ENCODE measurements at places on chromosomes 16 and 17.

DNA sequence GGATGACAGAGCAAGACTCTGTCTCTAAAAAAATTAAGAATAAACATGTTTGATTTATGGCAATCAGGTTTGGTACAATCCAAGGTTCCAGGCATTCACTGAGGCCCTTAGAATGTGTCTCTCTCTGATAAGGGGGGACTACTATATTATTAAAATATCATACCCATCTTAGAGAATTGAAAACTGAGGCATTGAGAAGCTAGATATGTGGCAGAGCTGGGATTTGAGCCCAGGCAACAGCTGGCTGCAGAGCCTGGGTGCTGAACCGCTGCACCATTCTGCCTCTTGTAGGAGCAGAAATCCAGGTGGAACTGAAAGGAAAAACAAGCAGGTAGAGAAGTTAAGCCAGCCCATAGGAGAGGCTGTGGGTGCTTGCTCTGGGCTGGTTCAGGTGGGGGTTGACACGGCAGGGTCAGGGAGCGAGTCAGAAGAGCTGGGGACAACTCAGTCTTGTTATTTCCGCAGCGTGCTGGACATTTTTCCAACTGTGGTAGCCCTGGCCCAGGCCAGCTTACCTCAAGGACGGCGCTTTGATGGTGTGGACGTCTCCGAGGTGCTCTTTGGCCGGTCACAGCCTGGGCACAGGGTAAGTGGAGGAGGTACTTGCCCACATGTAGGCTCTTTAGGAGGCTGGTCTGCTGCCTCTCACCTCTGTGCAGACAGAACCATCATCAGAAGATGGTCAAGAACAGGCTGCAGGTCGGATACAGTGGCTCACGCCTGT is 62.5 kb downstream of the WIPI1 start:
- DNase-seq: no peak

DNA sequence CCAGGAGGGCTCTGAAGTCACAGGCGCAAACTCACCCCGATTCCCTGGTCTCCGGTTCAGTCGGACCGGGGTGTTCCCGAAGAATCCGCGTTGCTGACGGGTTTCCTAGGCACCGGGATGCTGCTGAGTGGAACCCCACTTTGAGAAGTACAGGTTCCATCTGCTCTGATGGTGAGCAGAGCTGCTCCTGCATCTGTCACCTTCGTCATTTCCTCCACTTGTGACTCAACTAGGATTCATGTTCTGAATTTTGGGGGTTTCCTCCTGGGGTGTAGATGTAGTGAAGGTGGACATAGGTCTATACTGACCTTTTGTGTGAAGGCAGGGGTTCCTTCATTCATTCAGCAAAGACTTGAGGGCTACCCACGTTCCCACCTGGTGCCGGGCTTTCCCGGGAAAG is 25.0 kb downstream of the LGALS3BP start:
- DNase-seq: no peak

DNA sequence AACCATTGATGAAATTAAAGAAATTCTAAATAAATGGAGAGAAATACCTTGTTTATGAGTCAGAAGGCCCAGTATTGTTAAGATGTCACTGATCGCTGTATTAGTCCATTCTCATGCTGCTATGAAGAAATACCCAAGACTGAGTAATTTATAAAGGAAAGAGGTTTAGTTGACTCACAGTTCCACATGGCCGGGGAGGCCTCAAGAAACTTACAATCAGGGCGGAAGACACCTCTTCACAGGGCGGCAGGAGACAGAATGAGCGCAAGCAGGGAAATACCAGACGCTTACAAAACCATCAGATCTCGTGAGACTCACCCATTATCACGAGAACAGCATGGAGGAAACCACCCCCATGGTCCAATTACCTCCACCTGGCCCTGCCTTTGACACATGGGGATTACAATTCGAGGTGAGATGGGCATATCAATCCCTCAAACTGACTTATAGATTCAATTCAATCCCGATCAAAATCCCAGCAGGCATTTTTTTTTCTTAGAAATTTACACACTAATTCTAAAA is 157.2 kb downstream of the ENGASE start:
- DNase-seq: no peak

- no peak for DNase-seq
Observed at GRCh38 chr17:50279181-50279526, 4.9 kb downstream of the TMEM92 start.

DNA sequence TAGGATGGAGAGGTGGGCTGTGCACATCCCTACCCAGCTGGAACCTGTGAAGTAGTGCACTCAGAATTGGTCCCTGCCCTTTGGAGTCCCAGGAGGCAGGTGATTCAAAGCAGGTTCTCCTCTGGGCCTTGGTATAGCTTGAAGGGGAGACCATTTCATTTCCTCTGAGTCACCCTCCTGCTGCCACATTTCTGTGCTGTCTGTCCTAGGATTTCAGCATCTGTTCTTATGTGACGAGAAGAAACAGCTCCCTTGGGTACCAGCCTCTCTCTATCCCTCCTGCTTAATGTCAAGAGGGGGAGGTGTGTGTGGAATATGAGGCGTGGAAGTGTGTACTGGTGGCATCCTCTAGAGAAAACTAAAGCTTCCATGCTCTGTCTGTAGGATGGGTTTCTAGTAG is 5.0 kb upstream of the NFE2L1 start:
- no peak for DNase-seq

DNA sequence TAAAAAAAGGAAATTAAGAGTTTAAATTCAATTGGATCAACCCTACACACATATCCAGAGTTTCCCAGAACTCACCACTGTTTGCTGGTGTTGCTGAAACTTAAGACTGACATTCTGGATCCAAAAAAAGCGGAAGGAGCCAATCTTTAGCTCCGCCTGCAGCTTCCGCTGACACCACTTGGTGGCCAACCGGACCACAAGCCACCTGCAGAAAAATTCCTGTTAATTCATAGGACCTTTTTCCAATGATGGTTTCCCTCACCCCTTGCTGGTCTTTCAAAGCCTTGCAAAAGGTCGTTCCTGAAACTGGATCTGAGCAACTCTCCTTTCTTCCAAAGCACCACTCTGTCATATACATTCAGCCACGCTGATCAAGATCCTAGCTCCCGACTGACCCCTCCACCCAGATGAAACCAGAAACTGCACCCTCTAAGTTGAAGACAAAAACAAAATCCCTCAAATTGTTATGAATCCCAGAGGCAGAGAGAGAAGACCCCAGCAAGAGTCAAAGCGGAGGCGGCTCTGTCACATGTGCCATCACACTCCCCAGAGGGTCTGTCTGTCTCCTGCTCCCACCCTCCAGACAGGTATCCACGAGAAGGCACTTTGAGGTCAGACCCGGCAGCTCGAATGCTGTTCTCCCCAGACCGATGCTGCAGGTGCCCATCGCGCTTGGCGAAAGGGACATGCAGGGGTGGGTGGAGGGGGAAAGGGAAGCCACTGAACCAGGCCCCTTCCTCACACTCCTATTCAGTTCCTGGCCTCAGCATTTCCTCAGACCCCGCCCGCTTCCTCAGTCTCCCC is 773 bp downstream of the BLTP2 start:
- DNase-seq: peak; percentile 57

- no peak for DNase-seq
Observed at GRCh38 chr17:40551879-40552768, 13.1 kb downstream of the CCR7 start.

- DNase-seq: no peak
Observed at GRCh38 chr17:22462461-22462860, 770.1 kb downstream of the KCNJ18 start.

GRCh38 chr16:4566144-4566543 is 10.0 kb downstream of the C16orf96 start:
- DNase-seq: no peak

- no peak for DNase-seq
Observed at GRCh38 chr16:21619765-21620425, 20.5 kb downstream of the METTL9 start.

DNA sequence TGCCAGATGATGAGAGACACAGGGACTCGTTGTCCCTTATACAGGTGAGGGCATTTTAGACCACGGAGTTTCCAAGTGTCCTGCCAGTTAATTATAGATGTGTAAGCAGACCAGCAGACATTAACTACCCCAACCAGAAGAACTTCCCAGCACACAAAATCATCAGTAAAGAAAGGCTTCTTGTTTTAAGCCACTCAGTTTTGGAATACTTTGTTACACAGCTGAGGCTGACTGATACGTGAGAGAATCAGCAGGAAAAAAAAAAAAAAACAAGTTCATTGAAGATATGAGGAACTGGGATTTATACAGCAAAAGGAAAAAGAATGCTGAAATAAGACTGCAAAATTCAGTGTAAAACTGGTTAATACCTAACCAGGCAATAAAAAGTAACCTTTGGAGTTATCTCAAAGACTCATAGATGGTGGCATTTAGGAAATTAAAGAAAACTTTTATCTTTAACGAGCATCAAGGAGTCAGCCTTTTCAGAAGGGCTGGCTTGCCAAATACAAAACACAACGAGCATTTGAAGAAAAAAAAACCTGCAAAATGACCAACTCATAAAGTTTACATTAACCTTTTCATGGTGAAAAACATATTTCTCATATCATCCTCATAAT is 28.1 kb downstream of the TMEM238L start:
- DNase-seq: no peak

- no peak for DNase-seq
Observed at GRCh38 chr17:37417852-37418251, 11.2 kb downstream of the TADA2A start.

- no peak for DNase-seq
Observed at GRCh38 chr17:77318491-77319210, 177.9 kb downstream of the SEC14L1 start.

- peak; percentile 82 for DNase-seq
Observed at GRCh38 chr17:82781894-82782274, 30.0 kb downstream of the TBCD start.

GRCh38 chr17:77390870-77391269 is 250.1 kb downstream of the SEC14L1 start:
- no peak for DNase-seq

- DNase-seq: no peak
Observed at GRCh38 chr16:53732296-53732929, 28.5 kb downstream of the FTO start.

DNA sequence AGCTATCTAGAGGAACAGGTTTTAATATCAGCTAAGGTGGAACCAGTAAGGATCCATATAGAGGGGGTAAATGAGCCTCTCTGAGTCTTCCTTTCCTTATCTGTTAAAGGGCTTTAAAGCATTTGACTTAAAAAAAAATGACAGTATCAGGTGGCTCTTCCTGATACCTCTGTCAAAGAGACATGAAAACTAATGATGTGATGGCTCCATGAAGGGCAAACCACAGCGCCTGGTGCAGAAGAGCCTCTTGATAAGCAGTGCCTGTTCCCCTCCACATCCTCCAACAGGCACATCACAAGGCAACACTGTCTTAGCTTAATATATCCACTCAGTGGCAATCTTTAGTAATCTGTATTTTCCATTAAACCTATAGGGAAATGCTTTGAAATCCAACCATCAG is 68.9 kb downstream of the USP31 start:
- no peak for DNase-seq

GRCh38 chr17:17320911-17321220 is 17.7 kb downstream of the NT5M start:
- no peak for DNase-seq

DNA sequence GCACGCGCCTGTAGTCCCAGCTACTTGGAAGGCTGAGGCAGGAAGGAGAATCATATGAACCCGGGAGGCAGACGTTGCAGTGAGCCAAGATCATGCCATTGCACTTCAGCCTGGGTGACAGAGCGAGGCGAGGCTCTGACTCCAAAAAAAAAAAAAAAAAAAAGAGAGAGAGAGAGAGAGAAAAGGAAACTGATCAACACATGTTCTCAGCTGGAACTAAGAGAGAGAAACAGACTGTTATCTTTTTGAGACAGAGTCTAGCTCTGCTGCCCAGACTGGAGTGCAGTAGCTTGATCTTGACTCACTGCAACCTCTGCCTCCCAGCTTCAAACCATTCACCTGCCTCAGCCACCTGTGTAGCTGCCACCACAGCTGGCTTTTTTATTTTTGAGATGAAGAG is 60.4 kb downstream of the STH start:
- DNase-seq: no peak

- DNase-seq: no peak
Observed at GRCh38 chr17:67413388-67413787, 36.3 kb downstream of the PITPNC1 start.

DNA sequence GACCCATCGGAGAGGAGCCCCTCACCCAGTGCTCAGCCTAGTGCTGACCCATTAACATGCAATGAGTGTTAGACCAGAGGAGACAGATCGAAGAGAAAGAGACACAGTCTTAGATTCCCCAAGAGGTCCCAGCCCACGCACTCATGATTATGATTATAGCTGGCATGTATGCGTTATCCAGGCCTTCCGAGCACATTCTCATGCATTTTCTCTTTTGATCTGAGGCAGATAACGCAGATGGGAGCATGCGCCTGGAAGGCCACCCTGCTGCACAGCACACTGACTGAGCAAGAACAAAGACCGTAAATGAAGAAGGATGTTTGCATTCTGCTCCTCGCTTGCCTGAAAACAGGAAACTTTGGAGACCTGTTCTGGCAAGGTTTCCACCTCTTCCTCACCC is 232.7 kb downstream of the SOX9 start:
- no peak for DNase-seq

DNA sequence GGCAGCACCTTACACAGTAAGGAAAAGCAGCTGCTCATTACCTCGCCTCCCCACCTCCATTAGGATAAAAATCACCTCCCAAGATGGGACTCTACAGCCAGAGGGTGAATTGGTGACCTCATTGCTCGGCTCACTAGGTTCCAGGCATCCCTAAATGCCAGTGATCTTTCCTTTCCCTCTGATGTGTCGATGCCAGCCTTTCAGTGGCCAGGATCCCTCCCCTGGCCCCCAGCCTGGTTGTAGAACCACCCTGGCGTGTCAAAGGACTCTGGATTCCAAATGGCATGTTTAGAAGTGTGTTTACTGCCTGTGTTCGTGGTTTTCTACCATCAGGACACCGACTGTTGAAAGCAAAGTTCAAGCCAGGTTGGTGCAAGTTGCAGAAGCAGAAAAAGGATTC is 72.1 kb upstream of the LYRM9 start:
- no peak for DNase-seq

- DNase-seq: no peak
Observed at GRCh38 chr16:10485159-10485558, 95.2 kb downstream of the EMP2 start.

DNA sequence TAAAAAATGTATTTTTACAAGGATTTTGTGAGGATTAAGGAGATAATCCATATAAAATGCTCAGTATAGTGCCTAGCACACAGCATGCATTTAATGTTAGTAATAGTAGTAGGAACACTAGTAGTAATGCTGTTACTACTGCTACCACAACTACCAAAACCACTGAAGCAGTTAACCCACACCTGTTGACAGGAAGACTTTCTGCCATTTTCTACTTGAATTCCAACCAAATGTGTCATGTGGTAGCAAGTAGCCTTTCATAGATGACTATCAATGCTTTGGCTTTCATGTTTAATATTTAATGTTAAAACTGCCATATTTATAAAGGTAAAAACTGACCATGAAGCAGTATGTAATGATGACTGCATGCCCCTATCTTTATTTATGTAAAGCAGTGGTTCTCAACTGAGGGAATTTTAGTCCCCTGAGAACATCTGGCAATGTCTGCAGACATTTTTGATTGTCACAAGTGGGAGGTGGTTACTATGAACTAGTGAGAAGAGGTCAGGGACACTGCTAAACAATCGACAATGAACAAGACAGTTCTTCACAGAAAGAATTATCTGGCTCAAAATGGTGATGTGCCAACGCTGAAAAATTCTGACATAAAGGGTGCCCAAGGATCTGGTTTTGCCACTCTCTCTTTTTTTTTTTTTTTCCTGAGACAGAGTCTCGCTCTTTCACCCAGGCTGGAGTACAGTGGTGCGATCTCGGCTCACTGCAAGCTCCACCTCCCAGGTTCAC is 89.4 kb downstream of the ITFG1 start:
- no peak for DNase-seq

Measured in stimulated activated CD4-positive, alpha-beta T cell treated with anti-CD3 and anti-CD28 coated beads, Interleukin-15, amount 100 ng/mL, for 24 hours (primary cell).